ENCODE measurements at places on chromosomes 3 and 15.

DNA sequence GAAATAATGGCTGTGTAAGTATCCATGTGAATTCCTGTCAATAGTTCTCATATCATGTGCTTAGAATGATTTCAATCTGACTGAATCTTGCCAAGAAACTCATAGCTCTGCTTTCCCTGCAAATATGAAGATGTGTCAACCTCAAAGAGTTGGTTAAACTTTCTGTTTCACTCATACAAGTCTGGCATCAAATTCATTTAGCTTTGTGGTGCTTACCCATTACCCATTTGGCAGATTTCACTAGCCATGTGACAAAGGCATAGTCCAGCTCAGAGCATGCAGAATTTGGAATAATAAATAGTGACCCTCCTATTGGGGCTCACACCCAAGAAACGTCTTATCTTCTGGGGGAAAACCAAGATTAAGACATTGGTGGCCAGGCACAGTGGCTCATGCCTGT lies 256.6 kb upstream of the TPRG1 start:
- DNase-seq, result no peak

- no peak for DNase-seq
Observed at GRCh38 chr3:119835556-119835955, 53.7 kb downstream of the NR1I2 start.

- no peak for DNase-seq
Observed at GRCh38 chr3:161081633-161082032, 23.5 kb downstream of the B3GALNT1 start.

GRCh38 chr3:128620268-128620691 lies 30.3 kb downstream of the RPN1 start:
- DNase-seq, result no peak

- DNase-seq, result no peak
Observed at GRCh38 chr3:31929826-31930502, 51.1 kb downstream of the OSBPL10 start.

DNA sequence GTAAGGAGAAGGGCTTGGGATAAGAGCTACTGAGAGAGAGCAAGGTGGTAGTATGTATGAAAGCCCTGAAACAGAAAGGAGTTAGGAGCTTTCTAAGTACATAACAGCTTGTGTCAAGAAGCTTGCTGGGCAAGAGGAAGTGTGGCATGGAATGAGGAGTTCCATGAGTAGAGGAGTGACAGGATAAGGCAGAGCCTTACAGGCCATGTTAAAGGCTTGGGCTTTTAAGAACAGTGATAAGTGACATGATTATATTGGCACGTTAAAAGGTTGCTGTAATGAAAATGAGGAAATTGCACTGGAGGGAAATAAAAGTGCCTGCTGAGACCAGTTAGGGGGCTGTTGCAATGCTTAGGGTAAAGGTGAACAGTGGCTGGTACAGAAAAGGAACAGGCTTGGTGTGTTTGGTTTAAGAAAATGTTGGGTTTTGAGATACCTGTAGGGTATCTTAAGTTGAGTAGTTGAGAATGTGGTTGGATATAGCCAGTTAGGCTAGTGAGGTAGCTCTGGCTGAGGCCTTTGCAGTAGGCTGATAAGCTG lies 49.0 kb downstream of the MEF2A start:
- no peak for DNase-seq

- DNase-seq, result no peak
Observed at GRCh38 chr3:140571836-140572235, 106.0 kb upstream of the TRIM42 start.

DNA sequence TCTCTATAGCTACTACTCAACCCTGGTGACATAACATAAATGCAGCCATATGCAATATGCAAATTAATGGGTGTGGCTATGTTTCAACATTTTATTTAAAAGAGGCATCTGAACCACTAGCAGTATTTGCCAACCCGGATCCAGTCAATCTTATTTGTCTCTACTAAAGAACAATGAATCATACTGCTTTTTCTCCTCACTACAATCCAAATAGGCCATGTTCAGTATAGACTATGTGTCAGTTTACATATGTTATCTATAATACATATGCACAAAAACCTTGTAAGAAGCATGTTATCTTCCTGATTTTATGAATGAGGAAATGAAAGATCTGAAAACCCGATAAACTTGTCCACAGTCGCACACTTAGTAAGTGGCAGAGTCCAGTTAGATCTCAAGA lies 125.7 kb downstream of the STAG1 start:
- DNase-seq, result no peak

GRCh38 chr3:45095916-45096526 lies 50.2 kb downstream of the CDCP1 start:
- DNase-seq, result no peak

DNA sequence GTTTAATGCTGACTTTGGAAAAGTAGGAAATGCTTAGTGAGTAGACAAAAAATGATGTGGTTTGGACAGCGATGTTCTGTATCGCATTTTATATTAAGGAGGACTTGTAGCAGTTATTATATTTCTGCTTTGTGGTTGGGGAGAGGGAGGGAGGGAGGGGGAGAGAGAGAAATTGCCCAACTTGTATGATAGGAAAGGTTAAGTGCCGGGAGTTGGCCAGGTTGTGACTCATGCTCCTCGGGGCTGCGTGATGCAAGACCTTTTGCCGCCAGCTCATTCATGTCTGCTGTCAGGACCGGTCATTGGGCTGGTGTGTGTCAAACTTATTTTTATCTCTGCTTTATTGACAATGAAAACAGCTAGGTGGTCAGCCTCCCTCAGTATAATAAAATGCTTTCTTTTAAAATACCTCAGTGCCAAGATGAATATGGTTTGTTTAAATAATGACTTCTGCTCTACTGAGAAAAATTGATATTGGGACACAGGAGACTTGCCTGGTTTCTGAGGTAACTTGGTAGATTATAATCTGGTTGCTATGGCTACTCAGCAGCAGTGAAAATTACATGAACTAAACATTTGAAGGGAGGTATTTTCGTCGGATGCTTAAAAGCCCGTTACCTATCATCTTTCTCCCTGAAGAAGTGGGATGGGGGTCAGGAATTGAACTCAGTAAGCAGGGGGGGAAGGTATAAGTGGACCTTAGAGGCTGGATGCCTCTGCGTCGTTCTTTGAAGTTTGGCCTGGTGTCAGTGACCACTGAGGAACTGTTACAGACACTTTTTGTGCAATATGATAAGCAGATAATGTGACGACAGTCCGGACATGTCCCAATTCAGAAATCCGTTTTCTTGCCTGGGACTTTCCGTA lies 90.7 kb downstream of the FNDC3B start:
- peak; percentile 43 for DNase-seq

DNA sequence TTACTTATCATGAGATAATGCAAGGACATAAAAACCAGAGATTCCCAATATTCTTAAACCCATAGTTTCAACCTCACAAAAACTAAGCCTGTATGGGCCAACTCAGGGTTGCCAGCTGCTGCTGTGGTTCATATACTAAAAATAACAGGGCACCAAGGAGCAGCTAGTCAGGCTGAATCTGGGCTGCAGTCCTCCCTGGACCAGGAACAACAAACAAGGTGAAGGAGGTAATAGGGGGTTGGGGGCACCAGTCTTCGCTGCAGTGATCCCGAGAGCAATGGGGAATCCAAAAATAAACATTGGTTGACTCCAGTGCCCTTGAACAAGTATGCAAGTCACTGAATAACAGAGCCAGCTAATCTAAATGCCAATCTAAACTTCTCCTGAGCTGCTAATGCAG lies 108.9 kb downstream of the MECOM start:
- DNase-seq, result no peak

DNA sequence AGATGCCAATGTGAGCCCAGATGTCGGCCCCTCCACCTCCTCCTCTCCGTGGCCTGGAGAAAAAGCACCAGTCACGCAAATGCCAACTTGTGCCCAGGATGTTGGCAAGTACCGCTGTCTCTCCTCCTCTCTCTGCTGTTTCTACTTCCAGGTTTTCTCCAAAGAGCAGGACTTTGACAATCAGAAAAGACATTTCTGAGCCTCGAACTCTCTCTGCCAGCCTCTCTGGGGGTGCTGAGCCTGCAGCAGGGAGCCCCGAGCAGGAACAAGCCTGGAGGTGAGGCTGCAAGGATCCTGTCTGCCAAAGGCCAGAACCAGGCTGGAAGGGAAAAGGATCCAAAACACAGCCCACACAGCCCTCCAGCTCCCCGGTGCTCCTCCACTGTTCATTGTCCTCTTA lies 89.7 kb downstream of the SEC22A start:
- DNase-seq, result no peak

DNA sequence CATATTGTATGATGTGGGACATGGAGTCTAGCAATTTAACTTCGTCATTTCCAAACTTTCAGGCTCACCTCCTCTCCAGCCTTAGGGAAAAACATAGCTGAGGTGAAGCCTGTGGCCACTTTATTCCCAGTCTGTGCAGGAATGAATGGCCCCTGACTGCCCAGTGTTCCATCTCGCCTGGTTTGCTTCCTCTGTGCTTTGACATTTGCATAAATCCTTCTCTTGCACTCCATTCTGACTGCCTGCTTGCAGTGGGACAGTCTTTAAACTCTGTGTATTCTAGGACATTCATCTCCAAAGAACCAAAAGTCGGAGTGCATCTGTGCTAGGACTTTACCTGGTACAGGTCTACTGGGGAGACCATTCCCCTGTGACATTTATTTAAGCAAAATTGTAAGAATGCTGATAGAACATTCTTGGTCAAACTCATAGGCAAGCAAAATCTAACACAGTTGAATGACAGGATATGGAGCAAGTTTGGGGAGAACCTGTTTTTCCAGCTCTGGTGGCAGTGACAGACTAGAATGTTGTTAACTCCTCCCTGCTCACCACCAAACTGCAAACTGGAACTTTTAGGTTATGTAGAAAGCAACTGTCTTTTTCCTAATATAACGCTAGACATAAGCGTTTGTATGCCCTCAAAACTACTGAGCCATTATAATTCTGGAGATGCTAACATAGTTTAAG lies 22.1 kb downstream of the TMED3 start:
- no peak for DNase-seq

DNA sequence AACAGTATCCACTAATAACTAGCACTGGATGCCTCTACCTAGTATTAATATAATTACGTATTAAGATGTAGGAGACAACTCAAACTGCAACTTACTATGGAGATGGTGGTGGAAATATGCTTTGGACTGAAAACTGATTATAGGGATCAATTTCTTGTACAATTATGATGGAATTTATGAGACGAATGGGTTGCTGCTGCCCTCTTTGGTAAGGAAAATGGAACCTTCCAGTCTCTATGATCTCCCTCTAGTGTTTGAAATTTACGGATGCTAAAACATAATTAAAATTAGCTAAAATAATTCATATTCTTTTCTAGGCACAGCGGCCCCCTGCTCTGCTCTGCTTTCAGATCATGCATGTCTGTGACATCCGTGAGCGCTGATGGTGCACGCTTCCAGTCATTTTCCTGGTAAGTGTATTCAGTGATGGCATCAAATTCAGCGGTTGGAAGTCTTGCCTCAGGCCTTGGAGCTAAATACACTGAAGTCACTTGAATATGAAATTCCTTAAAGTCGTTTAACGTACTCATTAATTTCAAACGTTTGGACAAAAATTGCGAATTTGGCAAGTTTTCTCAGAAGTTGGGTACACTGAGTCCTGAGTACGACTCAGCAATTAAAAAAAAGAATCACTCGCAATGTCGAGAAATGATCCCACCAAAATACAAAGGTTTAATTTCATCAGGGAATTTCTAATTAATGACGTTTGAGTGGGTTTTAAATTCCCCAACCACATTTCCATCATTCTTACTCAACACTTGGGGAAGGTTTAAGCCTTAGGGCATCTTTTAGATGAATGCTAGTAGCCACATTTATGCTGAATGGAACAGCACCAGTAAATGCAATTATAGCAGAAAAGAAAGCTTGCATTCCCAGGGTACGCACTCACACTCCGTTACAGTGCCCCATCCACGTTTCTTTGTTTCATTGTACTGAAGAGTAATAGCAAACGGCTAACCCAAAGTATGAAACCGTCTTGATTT lies 132.6 kb downstream of the NR2F2 start:
- DNase-seq, result no peak

- no peak for DNase-seq
Observed at GRCh38 chr15:91348752-91349500, 248.9 kb downstream of the SV2B start.

GRCh38 chr15:36810656-36811449 lies 231.4 kb downstream of the CDIN1 start:
- DNase-seq, result no peak

DNA sequence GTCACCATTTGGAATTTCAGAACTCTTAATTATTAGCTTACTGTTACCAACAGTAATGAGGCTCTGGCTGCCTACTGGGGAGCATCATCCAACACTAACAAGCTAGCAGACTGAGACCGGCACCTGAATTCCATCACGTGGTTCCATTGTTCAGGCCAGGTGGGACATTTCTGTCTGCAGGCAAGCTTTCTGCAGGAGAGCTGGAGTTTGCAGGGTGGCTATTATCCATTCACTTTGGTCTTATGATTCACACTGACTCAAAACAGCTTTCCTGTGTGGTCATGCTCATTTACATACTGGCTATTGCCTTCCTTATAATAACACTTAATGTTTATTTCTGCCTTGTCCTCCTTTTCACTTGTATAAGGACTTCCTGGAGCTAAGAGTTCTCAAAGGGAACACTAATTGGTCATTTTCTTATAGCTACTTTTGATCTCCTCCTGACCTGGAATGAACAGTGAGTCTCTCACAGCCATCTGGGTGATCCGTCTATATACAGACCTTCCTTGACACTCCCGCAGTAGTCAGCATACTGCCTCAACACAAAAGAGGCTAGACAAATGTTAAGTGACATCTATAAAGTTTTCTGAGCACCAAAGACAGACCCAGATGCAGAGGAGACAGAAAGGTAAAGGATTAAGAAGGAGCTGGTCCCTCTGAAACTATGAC lies 695.4 kb downstream of the FHIT start:
- no peak for DNase-seq

- DNase-seq, result no peak
Observed at GRCh38 chr3:56997675-56998074, 62.8 kb upstream of the SPATA12 start.

Data from stimulated activated CD4-positive, alpha-beta T cell treated with anti-CD3 and anti-CD28 coated beads, TNF-alpha, amount 100 ng/mL, for 48 hours (primary cell).